ENCODE measurements at places on chromosomes 3 and 15. TPM values are rescaled to one million over a fixed set of nuclear protein-coding genes. Genes with fewer than 3 reads are reported as not detected.

GRCh38 chr3:36792342-36792741, 28.0 kb upstream of the DCLK3 start:
- DNase-seq: peak; percentile 60

- no peak for DNase-seq
Measured at GRCh38 chr3:132509506-132509905, 87.6 kb upstream of the ACKR4 start.

GRCh38 chr3:40588406-40588805, 63.6 kb downstream of the ZNF621 start:
- DNase-seq: no peak

- no peak for DNase-seq
Measured at GRCh38 chr3:16452261-16452660, 61.2 kb downstream of the RFTN1 start.

GRCh38 chr15:50971542-50971941, 63.1 kb downstream of the AP4E1 start:
- DNase-seq: no peak

DNA sequence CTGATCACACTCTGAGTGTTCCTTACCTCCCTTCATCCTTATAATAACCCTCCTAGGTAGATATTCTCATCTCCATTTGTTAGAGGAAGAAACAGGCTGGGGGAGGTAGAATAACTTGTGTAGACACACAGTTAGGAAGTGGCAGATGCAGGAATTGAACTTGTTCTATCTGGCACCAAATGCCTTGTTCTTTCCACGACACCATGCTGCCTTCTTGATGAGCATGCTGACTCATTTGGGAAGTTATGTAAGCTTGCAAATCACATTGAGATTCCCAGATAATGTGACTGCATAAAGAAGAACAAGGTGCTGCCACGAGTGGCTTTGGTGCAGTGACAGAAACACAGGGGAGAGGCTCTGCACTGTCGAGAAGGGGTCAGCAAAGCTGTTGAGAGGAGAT, 27.5 kb upstream of the NDUFB4 start:
- peak; percentile 27 for DNase-seq

- DNase-seq: no peak
Measured at GRCh38 chr3:132804498-132804897, 82.3 kb upstream of the NPHP3 start.

DNA sequence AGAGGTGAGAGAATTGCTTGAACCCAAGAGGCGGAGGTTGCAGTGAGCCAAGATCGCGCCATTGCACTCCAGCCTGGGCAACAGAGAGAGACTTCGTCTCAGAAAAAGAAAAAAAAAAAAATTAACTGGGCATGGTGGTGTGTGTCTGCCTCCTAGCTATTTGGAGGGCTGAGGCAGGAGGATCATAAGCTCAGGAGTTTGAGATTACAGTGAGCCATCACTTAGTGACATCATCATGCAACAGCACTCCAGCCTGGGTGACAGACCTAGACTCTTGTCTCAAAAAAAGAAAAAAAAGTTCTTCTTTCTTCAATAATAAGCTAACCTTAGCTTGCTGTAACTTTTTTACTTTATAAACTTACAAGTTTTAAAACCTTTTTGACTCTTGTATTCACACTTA, 99.8 kb downstream of the SLMAP start:
- no peak for DNase-seq

DNA sequence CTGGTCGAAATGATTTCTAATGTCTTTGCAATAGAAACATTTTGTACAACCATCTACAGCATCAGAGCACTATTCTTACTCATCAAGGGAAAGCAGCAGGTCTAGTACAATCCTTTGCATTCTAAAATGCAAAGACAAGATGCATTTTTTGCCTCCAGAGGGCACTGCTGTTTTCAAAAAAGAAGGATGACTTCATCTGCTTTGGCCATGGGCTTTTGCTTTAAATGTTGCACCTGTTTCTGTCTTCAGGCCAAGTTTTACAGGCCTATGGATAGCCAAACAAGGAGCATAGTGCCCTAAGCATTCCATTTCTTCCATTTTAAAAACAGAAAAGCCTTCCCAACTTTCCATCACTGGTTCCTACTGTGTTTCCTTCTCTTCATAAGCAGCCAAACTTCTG, 3.4 kb downstream of the PARP9 start:
- peak; percentile 80 for DNase-seq

DNA sequence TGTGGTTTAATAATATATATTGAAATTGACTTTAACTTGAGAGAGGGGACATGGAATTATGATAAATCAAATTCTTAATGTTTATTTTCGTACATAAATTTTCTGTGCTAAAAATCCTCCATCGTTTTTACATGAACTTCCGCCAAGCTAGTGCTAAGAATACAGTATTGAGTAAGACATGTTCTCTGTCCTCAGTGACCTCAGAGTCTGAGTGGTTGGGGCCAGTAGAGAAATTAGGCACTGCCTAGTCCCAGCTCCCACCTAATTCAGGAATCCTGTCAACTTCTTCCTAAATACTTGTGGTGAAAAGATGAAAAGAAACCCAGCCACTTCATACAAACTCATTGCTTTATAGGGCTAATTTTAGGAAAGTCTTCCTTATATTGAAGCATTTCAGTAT, 110.3 kb downstream of the PPP2R3A start:
- DNase-seq: no peak

DNA sequence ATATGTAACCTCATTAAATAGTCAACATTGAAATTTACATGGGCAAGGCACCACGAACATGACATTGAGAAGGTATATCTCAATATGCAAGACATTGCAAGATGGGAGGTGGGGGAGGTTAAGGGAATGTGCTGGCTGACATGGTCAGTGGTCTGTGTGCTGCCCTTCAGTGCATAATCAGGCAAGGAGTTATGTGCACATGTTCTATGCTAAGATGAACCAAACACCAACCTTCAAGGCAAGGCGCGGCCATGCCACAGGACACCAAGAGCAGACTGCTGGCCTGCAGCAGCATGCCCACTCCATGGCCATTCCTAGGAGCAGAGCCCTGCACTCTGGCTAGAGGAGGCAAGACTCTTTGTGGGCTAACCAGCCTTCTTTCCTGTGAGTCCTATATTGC, 40.9 kb upstream of the TSPAN3 start:
- DNase-seq: no peak

- DNase-seq: no peak
Measured at GRCh38 chr15:70063980-70064379, 33.7 kb downstream of the TLE3 start.

DNA sequence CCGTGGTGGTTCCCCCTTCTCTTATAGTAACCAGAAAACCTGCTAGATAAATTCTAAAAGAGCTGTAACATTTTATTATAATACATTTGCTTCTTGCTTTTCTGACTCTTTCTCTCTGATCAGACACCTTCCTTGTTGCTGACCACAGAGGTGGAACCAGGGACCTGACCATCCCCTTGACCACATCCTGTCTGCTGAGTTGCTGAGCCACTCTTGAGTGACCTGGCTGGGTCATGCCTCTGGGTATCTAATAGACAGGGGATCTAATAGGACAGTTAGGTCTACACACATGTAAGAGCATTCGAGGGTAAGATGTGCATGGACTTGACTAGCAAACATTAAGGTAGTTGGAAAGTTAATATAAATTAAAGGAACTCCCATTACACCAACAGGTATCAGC, 22.8 kb upstream of the TRIM59 start:
- no peak for DNase-seq

GRCh38 chr3:50278880-50279224, at the start of gene LSMEM2:
Gene LSMEM2, plus strand, starts transcription at chr3:50279087. Its CDS starts 27 bp downstream, at chr3:50279114.
- no peak for DNase-seq

DNA sequence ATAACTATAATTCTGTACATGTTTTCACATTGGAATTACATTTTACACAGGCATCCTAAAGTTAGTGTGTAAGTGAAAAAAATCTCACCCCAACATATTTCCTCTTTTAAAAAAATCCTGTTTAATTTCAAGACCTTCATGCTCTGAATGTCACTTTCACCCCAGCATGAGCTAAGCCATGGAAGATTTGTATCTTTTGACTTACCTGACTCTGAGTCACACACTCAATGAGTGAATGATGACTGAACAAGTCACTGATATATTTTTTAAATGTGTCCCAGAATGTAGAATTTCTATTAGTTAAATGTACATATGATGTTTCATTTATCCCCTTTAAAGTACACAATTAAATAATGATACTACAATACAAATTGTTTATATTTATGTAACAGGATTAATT, 199.9 kb upstream of the RBMS3 start:
- DNase-seq: no peak

- no peak for DNase-seq
Measured at GRCh38 chr3:31449318-31449717, 83.4 kb upstream of the STT3B start.

DNA sequence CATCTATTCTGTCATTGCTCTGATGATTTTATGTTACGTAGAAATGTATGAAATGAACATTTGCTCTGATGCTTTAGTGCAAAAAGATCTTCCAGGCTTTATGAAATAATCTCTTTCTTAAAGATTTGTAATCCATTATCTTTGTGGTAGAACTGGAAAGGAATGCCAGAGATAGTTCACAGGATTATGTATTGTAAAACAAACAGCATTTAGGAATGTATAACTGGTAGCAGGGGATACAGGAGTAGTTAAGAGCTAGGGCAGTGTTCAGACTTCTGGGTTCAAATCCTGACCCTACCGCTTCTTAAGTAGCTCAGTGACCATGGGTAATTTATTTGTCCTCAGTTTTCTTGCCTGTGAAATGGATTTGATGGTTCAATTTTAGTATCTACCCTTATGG, 429.8 kb upstream of the TPM1 start:
- DNase-seq: no peak

GRCh38 chr15:38996111-38996631, 431.6 kb upstream of the RASGRP1 start:
- DNase-seq: peak; percentile 94

GRCh38 chr3:31670136-31670535, 137.4 kb downstream of the STT3B start:
- peak; percentile 64 for DNase-seq

SLC12A1 gene
- total RNA-seq: under 0.01 TPM

ANKRD63 gene
- total RNA-seq: not detected

CALML4 gene
- total RNA-seq: 2.0 TPM

COL7A1 gene
- 1.5 TPM for total RNA-seq

ASB14 gene
- not detected for total RNA-seq

SNAPC5 gene
- 21.4 TPM for total RNA-seq

PPP2R3A gene
- total RNA-seq: 7.3 TPM

All from dermis blood vessel endothelial cell (primary cell).